ENCODE measurements at places on chromosomes 2 and 18. TPM values are rescaled to one million over a fixed set of nuclear protein-coding genes. Genes with fewer than 3 reads are reported as not detected.
A peak's percentile ranks its signal among the peaks of the same experiment; 100 is the strongest.

- no peak overlapping the region for H3K27ac ChIP-seq
- no peak for DNase-seq
- H3K27me3 ChIP-seq: no peaks in the 10 kb centered on the region
Observed at GRCh38 chr18:42719221-42719620, 396.3 kb downstream of the RIT2 start.

DNA sequence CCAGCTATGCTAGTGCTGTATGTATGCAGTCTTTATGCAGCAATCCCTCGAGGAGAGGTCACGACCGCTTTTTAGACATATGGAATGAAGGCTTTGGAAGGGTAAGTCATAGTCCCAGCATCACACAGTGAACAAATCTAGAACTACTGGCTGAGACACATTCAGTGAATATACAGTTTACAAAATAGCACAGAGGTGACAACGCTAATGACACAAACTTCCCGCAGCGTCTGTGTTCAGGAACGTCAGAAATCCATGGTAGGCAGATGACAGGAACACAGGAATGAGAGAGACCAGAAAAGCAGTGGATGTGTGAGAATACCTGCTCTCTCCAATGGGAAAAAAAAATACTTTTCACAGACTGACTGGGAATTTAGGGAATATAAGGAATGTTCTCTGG is 29.6 kb downstream of the CABYR start:
- no peaks in the 10 kb centered on the region for H3K4me1 ChIP-seq
- H3K27me3 ChIP-seq: no peaks in the 10 kb centered on the region
- no peak overlapping the region for H3K4me3 ChIP-seq
- H3K27ac ChIP-seq: no peak overlapping the region
- no peak for DNase-seq
- H3K36me3 ChIP-seq: no peaks in the 10 kb centered on the region

DNA sequence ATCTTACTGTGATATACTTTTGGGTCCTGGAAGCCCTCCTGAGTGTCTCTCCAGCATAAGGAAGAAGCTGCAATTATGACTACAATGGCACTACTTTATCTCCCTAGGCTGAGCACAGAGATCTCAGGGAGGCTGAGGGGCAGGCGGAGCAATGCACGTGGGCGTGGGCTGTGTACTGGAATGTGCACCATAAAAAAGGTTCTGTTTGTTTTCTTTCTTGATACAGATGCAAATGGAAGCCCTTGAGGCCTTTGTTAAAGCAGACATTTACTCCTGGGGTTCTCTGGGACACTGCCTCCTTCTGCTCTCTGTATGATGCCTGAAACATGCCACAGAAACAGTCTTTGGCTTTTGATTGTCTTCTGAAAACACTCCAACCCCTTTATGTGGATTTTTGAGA is 79.1 kb upstream of the DLX2 start:
- H3K36me3 ChIP-seq: no peaks in the 10 kb centered on the region
- no peak overlapping the region for H3K27ac ChIP-seq
- no peak for DNase-seq
- H3K27me3 ChIP-seq: no peaks in the 10 kb centered on the region

DNA sequence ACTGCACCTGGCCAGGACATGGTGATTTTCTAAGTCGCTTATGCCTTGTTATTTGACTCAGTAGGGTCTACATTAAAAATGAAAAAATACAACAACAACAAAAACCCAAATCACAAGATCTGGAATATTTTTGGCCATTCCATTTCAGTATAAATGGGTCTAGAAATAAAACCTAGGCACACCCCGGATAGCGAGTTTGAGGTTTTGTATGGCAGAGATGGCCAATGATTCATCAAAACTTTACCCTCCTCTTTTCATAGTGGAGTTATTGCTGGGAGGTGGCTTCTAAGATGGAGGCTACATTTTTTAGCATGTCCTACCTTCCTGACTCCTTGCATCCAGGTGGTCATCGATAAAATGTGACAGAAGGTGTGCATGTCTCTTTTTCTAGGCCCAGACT is 49.3 kb upstream of the PELI1 start:
- no peak overlapping the region for H3K4me3 ChIP-seq
- no peaks in the 10 kb centered on the region for H3K4me1 ChIP-seq
- DNase-seq: no peak
- no peak overlapping the region for H3K27ac ChIP-seq
- H3K36me3 ChIP-seq: no peaks in the 10 kb centered on the region
- H3K27me3 ChIP-seq: no peaks in the 10 kb centered on the region

DNA sequence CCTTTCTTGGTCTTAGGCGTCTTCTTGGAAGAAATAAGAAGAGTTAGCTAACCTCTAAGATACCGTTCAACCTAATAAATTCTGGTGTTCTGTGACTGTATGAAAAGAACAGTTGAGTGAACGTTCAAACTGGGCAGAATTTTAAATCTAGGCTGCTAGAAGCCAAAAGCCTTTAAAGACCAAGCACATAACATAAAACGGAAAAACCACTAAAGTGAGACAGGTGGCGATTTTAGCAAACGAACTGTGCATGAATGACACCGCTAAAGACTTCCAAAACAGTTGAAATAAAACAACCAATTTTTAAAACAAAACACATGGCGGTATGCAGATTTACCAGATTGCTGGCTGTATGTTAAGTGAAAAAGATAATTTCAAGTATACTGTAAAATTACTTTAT is 73.1 kb downstream of the GALNT13 start:
- H3K4me1 ChIP-seq: no peaks in the 10 kb centered on the region
- no peak for DNase-seq
- H3K27ac ChIP-seq: no peak overlapping the region
- no peak overlapping the region for H3K4me3 ChIP-seq
- no peaks in the 10 kb centered on the region for H3K36me3 ChIP-seq

DNA sequence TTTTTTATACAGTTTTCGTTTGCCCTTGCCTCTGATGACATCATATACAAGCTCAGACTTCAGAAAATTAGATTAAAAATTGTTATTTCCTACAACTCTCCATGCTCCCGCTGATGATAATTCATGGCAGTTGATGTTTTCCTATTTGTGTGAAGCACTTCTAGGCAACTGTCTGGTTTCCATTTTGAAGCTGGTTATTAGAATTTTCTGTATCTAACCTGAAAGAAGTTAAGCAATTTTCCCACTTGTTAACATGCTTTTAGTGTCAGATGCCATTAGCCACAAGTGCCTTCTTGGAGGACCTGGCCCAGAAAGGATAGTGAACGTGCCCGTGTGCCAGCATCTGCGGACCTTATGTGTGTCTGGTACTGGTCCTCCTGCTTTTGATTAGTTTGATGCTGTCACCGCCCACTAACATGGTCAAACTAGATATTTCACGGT is 347.6 kb upstream of the RAB12 start:
- no peaks in the 10 kb centered on the region for H3K4me1 ChIP-seq
- DNase-seq: no peak

- no peak for DNase-seq
- H3K27ac ChIP-seq: no peak overlapping the region
- no peaks in the 10 kb centered on the region for H3K4me1 ChIP-seq
- no peaks in the 10 kb centered on the region for H3K36me3 ChIP-seq
Observed at GRCh38 chr2:143909577-143910353, 610.2 kb downstream of the ZEB2 start.

GRCh38 chr18:24428709-24429108 is 2.2 kb downstream of the IMPACT start:
- H3K4me3 ChIP-seq: no peak overlapping the region
- no peak overlapping the region for H3K27ac ChIP-seq
- no peaks in the 10 kb centered on the region for H3K4me1 ChIP-seq
- no peaks in the 10 kb centered on the region for H3K27me3 ChIP-seq

DNA sequence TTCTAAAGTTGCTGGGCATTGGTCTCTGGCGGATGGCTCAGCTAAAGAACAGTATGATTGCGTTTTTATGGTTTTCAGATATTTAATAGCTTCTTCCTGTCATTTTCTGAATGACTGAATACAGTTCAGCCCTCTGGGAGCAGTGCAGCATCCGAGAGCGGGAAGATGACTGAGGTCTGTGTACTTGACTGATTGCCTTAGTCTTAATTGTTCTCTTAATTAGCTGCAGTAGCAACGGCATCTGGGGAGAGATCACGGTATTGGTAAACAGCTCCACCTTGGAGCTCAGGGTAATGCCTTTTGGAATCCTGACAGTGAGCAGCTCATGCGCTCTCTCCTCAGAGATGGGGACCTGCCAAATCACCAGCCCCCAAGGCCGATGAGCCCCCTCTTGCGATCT is 481.4 kb upstream of the SPRED2 start:
- no peak for DNase-seq
- H3K27me3 ChIP-seq: no peaks in the 10 kb centered on the region
- no peaks in the 10 kb centered on the region for H3K4me1 ChIP-seq
- no peaks in the 10 kb centered on the region for H3K36me3 ChIP-seq

DNA sequence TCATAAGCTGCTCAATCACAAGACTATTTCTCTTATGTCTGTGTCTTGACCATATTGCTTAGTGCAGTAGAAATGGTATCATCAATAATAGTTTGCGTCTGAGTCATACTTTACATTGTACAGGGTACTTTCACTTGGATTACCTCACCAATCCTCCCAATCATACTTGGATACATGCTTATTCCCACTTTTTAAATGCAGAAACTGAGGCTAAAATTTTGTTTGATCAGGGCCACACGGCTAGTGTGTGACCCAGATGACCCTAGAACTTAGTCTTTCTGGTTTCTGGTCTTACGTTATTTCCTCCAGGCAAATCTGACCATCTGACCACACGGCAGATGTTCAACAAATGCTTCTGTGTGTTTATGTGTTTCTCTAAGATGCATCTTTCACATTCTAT is 23.8 kb upstream of the CCL20 start:
- H3K4me3 ChIP-seq: no peak overlapping the region
- H3K27ac ChIP-seq: no peak overlapping the region
- H3K36me3 ChIP-seq: no peaks in the 10 kb centered on the region
- no peak for DNase-seq
- H3K4me1 ChIP-seq: no peaks in the 10 kb centered on the region

DNA sequence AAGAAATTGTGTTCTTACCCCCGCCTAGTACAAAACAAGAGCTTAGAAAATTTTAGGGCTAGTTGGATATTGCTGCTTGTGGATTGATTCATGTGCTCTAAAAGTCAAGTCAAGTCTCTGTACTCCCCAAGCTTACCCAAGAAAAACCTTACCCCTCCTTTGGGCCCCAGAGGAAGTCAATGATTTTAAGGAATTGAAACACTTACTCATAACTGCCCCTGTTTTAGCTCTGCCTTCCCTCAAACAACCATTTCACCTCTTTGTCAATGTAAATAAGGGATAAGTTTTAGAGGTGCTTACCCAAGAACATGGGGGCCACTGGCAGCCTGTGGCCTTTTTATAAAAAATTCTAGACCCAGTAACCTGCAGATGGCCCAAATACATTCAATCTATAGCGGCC is 136.6 kb upstream of the RMP24 start:
- H3K4me3 ChIP-seq: no peak overlapping the region
- no peaks in the 10 kb centered on the region for H3K36me3 ChIP-seq
- DNase-seq: no peak
- no peak overlapping the region for H3K27ac ChIP-seq

DNA sequence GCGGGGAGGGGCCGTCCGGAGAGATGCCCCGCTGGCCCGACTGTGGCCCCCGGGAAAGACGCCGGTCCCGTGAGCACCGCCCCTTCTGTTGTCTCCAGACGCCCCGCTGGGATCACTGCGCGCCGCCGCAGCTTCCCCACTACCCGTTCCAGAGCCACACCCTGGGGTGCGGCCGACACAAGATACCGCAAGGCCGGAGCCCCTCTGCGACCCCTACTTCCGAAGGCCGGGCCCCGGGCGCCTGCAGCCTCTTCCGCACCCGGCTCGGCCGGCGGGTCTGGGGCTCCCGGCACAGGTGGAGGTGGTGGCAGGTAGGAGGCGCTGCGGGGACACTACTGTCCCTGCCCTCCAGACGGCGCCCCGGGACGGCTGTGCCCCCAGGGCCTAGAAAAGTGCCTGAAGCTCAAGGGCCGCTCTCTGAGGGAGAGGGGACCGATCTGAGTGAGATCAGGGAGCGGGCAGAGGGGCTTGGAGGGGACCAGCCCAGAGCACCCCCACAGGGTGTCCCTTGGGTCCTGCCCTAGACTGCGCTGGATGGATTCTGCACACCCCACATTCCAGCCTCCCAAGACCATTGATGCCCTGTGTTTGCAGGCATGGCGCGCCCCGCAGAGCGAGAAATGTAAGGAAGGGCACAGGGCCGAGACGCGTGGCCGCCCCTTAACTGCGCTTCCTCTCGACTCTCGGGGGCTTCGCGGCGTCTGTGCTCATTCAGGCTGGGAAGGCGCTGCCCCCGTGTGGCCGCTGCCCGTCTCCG is 80.0 kb downstream of the GFPT1 start:
- H3K4me1 ChIP-seq: peaks cover 4% of the 10 kb centered on the region
- no peaks in the 10 kb centered on the region for H3K36me3 ChIP-seq
- peak; percentile 94 for DNase-seq
- peak overlapping the region; percentile 66 for H3K27ac ChIP-seq

- no peak overlapping the region for H3K4me3 ChIP-seq
- no peak overlapping the region for H3K27ac ChIP-seq
- no peaks in the 10 kb centered on the region for H3K27me3 ChIP-seq
- H3K36me3 ChIP-seq: no peaks in the 10 kb centered on the region
- H3K4me1 ChIP-seq: peaks cover 2% of the 10 kb centered on the region
Observed at GRCh38 chr2:45457211-45457945, 153.7 kb downstream of the SRBD1 start.

DNA sequence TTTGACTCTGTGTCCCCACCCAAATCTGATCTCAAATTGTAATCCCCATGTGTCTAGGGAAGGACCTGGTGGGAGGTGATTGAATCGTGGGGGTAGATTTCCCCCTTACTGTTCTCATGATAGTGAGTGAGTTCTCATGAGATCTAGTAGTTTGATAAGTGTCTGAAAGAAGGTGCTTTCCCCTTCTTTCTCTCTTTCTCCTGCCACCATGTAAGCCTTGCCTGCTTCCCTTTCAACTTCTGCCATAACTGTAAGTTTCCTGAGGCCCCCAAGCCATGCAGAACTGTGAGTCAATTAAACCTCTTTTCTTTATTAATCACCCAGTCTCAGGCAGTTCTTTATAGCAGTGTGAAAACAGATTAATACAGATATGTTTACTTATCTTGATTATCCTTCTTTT is 266.5 kb upstream of the GYPC start:
- no peaks in the 10 kb centered on the region for H3K27me3 ChIP-seq
- H3K36me3 ChIP-seq: no peaks in the 10 kb centered on the region
- H3K4me1 ChIP-seq: no peaks in the 10 kb centered on the region
- H3K4me3 ChIP-seq: no peak overlapping the region
- no peak for DNase-seq
- no peak overlapping the region for H3K27ac ChIP-seq

- H3K27ac ChIP-seq: no peak overlapping the region
- H3K27me3 ChIP-seq: no peaks in the 10 kb centered on the region
- no peaks in the 10 kb centered on the region for H3K36me3 ChIP-seq
- no peaks in the 10 kb centered on the region for H3K4me1 ChIP-seq
- DNase-seq: no peak
- H3K4me3 ChIP-seq: no peak overlapping the region
Observed at GRCh38 chr2:215487002-215487372, 51.1 kb upstream of the FN1 start.

SCG2 gene
- 6.0 TPM for total RNA-seq

GCG gene
- total RNA-seq: 0.62 TPM

SLC14A1 gene
- 33.1 TPM for total RNA-seq

SLC30A3 gene
- total RNA-seq: 1.8 TPM
